ENCODE measurements at places on chromosomes 11 and 22.

- DNase-seq = no peak
Measured at GRCh38 chr22:24752088-24752623, 22.4 kb downstream of the PIWIL3 start.

DNA sequence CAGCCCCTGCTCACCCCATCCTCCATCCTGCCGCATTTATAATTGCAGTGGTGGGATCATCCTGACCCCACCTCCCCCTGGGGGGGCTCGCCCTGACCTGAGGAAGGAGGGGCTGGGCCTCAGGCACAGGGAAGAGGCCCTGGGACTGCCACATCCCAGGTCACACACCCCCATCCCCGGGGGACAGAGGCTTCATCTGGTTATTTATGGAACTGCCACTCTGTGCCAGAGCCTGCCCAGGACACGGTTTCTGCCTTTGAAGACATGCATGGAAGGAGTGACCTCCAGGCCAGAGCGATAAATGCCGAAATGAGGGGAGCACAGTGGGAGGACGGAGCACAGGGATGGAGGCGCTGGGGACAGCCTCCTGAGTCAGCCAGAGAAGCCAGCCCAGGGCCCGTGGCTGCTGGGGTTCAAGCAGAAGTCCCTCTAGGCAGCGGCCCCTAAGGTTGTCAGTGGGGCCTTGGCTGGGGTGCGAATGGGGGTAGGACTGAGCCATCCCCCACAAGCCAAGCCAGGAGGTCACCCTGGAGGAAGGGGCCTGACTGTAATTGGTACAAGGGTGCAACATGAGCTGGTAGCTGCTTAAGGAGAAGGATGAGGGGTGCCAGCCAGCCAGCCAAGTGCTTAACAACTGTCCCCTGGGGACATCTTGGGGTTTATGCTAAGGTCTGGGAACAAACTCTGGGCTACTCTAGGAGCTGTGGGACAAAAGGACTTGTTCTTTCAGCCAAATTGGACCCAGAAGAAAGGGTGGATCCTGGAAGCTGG, 51.4 kb upstream of the SHISAL1 start:
- no peak for DNase-seq

DNA sequence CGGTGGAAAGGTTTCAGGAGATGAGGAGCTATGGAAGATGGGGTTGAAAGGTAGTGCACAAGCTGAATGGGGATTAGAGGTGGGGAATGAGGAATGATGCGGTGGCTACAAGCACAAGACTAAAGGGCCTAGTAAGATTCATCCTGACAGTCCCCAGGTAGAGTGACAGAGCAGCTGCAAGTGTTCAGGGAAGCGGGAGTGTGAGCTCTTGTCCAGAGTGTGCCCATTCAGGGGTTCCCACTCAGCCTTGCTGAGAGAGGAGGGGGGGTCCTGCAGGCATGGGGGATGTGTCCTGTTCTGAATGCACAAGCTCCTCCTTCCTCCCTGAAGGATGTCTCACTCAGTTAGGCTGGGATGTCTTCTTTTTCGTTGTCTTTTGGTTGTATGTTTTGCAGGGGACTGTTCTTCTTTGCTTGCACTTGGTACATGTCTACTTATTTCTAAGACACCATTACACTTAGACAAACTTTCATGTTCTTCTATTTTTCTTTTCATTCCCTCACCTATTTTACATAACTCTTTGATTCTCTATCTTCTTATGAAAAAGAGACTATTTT, 25.8 kb upstream of the CLPB start:
- DNase-seq = no peak

- no peak for DNase-seq
Measured at GRCh38 chr11:104522123-104522522, 358.2 kb upstream of the PDGFD start.

GRCh38 chr22:49018601-49019000, 809.1 kb downstream of the BRD1 start:
- DNase-seq = no peak

DNA sequence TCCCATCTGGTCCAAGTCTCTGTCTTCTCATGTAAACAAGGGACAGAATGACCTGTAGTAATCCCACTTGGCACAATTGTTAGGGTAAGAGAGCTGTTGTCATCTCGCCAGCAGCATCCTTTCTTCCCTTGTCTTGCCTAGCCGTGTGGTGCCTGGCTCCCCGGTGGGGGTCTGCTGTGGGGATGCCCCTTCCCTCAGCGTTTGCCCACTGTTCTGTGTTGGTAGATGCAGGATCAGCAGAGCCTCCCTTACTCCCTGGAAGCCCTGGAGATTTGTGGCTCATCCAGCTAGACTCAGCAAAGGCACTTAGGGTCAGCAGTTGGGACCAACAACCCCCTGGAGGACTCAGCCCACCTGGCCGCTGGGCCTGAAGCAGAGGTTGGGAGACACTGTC, 13.0 kb downstream of the ACO2 start:
- no peak for DNase-seq

GRCh38 chr11:93128574-93128973, 69.2 kb downstream of the SLC36A4 start:
- no peak for DNase-seq

- no peak for DNase-seq
Measured at GRCh38 chr11:65410936-65411680, 11.5 kb upstream of the NEAT1 start.

- DNase-seq = no peak
Measured at GRCh38 chr11:65242389-65242788, 19.4 kb upstream of the POLA2 start.

DNA sequence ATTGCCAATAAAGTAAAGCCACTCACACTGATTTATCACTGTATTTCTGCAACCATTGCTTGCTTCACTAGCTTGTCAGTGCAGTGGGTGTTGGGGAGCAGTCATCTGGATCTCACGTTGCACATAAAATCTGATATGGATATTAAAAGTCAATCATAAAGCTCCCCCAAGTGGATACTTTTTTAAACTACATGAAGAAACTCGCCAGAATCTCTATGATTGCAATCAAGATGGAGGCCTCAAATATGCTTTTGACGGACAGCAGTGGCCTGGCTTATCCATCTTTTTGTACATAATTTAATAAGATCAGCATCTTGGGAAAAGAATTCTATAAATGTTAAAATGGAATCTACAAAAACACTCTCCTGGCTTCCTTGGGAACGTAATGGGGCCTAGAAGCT, 137.7 kb downstream of the WT1 start:
- no peak for DNase-seq

DNA sequence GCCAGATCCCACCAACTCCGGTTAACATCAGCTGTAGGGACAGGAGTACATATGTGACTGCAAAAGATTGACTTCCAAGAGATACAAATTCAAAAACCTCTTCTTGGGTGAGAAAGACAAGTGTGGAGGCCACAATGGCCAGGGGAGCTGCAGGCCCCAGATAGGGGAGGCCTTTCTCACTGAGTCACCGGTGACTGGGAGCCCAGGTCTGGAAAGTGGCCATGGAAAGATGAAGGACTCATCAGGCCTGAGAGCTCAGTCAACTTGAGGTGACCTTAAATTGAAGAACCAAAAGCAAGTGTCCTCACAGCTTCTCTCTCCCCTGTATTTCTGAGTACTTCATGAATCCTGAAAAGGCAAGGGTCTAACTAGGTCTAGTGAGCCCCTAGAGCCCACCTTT, 90.4 kb upstream of the CLPB start:
- no peak for DNase-seq

DNA sequence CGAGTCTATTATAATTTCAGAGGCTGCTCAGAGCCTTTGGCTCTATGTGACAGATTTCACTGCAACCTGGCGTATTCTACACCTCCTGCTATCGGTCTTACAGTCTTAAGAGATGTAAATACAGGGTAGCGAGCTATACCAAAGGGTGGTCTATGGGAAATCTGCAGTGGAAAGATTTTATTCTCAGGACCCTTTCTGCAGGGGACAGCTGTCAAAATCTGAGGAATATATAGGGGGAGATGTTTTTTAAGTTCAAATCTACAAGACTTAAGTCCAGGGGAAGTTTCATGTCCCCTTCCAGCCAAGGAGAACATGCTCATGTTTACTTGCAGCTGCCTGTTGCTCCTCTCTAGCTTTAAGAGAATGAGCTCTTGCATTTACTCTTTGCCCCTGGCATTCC, 62.7 kb downstream of the MICAL2 start:
- DNase-seq = no peak

- no peak for DNase-seq
Measured at GRCh38 chr11:134497586-134497985, 85.5 kb upstream of the B3GAT1 start.
